ENCODE measurements at places on chromosomes 2 and 18.

GRCh38 chr2:5472673-5473072 lies 219.5 kb upstream of the SOX11 start:
- no peak for DNase-seq

- DNase-seq: no peak
These were observed 33.8 kb downstream of the KCNS3 start for GRCh38 chr2:17912266-17912691.

GRCh38 chr2:9548506-9548905 lies 7.1 kb downstream of the ADAM17 start:
- no peak for DNase-seq

- no peak for DNase-seq
These were observed 3.5 kb downstream of the FARP2 start for GRCh38 chr2:241359481-241360045.

GRCh38 chr2:176291335-176291734 lies 22.1 kb downstream of the MTX2 start:
- no peak for DNase-seq

DNA sequence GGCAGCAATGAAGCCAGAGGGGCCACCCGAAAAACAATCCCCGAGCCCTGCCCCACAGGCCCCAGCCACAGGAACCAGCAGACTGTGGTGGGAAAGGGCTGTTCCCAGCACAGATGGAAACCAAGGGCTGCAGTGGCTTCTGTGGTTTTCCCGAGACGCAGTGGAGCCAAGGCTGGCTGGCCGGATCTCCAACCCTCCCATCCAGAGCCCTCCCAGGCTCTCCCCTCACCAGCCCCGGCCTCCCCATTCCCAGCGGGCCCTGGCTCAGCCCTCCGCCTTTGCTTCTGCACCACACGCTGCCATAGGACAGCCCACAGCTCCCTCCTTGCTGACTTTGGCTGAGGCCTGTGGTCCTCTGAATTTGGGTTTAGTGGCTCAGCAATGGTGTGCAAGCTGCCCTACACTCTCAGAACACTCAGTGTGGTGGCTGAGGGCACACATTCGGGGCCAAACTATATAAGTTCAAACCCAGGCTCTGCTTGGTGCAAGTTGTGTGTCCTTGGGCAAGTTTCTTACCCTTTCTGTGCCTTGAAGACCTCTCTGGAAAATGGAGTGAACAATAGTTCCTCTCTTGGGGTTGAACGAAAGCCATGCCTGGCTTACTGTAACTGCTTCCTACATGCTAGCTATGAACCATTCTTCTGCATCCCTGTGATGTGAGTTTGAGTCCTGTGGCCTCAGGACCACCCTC lies 200.1 kb downstream of the SMAD7 start:
- DNase-seq: no peak

DNA sequence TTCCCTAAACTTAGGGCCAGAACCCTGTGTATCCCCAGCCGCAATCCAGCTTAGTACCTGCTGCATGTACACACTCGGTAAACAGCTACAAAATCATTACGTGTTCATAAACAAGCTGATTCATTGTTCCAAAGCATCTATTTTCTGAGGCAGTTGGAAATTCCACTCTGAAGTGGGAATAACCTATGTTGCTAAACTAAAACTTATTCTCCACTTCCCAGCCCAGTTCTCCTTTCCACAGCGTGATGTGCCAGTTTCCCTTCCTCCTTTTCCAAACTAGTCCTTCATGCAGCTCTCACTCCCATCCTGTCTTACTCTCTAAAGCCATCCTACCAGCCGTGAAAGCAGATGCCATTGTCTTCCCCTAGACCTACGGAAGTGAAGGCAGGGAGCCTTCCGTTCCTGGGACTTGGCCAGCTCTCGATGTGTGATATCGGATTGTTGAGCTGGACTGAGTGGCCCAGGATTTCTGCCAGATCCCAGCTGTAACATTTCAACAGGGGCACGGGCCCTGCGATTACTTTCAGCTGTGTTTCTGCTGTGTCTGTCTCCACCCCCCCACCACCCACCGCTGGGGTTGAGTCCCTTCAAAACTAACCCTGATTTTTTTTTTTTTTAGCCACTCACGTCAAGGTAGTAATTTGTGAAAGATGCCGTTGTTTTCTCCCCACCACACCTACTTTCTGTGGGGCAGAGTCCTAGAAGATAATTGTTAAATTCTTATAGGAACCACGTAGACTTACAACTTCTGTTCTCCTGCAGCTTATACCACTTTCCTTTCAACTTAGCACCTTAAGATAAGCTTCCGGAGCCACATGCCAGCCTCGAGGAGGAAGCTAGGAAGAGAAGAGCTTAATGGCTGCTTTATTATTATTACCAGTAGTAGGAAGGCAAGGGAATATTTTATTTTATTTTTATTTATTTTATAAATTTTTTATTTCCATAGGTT lies 100.9 kb downstream of the CRIM1 start:
- DNase-seq: peak; percentile 5

DNA sequence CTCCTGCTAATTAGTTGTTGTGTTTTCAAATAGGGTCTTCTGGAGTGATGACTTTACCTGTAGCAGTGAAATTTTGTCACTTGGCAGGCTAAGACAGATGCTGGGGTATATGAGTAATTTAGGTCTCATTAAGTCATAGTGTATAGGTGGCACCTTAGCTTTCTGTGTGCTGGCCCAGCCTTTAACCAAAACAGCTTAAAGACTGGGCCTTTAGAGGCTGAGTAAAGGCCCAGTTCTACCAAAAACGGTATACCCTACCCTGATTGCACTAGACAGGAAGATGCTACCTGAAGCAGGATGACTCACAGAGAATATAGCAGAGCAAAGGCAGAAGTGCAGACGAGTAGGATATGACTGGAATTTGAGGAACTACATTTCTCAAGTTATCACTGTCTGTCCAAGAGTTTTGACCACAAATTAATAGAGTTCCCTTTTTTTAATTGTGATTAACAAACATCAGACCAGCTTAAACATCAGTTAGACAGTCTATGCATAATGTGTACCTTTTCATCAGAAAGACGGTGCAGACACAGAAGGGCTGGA lies 337.9 kb upstream of the SALL3 start:
- DNase-seq: no peak

DNA sequence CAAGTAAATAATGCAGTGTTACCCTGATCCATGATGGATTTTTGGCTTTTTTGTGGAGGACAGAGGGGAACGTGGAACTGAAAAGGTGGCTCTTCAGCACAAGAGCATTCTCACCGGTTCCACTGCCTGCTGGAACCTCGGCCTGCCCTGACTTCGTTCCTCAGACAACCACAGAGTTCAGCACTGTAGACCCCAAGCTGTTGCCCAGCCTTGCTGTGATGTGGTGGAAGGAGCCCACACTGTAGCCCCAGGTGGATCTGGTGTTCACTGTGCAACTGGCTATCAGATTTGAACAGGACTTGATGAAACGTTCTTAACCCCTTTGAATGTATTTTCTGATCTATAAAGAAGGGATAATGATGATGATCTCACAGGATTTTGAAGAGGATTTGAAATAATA lies 293.5 kb downstream of the TRIB2 start:
- DNase-seq: no peak

DNA sequence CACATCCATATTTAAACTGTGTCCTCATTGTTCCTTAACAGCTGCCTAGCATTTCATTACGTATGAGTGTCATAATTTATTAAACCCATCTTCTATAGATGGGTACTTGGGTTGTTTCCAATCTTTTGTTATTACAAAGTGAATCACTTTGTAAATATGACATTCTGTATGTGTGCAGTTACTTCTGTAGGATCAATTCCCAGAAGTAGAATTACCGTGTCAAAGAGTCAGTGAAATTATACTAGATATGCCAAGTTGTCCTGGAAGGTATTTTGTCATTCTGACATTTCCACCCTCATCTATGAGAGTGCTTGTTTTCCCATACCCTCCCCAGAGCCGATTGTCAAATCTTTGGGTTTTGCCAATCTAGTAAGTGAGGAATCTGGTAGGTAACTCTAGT lies 194.5 kb upstream of the APCDD1 start:
- no peak for DNase-seq

- peak; percentile 40 for DNase-seq
These were observed 48.6 kb downstream of the RPIA start for GRCh38 chr2:88739985-88740600.

All from nucleus accumbens (tissue), 56 donors.